Left renal cortex interstitium (tissue), 4 donors: ENCODE measurements at places on chromosomes 6 and 20.
A peak's percentile ranks its signal among the peaks of the same experiment; 100 is the strongest.

GRCh38 chr6:163583558-163583957 is 169.0 kb downstream of the QKI start:
- no peak for DNase-seq

DNA sequence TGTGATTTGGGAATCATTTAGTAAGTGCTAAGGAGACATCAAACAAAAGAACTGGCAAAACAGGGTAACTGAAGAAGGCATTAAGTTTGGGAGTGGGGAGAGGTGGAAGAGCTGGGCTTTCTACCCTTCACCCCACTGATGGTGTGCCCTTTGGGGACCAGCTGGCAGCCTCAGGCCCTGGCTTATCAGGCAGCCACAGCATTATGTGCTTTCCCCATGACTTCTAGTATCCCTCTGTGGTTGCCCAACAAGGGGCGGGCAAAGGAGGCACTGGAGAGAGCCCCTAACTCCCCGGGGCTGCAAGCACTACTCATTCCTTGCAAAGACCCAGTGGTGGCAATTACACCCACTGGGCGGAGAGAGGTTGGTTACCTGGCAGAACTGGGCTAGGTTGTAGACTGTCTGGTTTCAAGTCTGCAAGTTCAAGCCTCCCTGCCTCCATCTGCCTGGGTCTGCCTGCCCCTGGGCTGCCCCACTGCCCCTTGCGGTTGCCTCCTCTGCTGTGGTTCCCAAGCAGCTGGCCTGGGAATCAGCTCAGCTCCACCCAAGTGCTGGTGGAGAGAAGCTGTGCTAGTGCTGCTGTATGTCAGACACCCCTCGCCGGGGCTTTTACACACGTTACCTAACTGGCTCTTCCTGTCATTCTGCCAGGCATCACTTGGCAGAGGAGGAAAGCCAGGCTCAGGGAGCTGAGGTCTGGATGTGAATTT is 29.9 kb downstream of the KCNK5 start:
- DNase-seq, result no peak

DNA sequence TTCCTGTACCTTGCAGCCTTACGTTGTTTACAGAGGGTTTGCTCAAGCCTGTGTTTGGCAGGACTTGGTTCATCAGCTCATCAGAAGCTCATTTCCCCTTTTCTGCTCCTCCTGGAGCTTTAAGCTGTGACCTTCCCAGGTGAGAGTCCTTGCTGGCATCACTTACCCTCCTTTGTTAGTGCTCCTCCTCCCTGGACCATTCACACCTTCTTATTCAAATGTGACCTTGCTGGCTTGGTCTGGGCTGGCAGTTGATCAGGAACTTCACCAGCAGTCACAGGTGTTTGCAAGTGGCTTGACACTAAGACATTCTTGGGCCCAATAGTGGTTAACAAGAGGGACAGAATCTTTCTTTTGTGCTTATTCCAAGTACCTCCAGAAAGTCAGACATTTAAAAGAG is 148.8 kb downstream of the C6orf58 start:
- no peak for DNase-seq

GRCh38 chr6:71367756-71368155 is 79.1 kb downstream of the OGFRL1 start:
- DNase-seq, result no peak

- no peak for DNase-seq
These were observed 431.9 kb upstream of the RGS17 start for GRCh38 chr6:153563001-153563400.

DNA sequence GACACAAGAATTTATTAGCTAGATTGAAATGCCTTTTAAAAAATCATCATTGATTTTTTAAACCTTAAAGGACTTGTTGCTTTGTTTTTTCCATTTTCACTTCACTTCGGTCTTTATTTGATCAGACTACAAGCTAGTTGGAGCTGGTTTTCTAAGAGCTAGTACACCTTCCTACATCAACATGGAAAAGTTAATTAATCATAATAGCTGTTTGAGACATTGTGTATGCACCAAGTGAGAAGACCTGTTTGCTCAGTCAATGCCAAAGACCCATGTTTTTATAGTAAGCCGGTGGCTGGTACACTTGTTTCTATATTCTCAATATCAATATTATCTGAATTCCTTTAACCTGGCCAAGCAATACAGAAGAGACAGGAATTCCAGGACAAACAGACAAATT is 310.2 kb upstream of the SGK1 start:
- no peak for DNase-seq

DNA sequence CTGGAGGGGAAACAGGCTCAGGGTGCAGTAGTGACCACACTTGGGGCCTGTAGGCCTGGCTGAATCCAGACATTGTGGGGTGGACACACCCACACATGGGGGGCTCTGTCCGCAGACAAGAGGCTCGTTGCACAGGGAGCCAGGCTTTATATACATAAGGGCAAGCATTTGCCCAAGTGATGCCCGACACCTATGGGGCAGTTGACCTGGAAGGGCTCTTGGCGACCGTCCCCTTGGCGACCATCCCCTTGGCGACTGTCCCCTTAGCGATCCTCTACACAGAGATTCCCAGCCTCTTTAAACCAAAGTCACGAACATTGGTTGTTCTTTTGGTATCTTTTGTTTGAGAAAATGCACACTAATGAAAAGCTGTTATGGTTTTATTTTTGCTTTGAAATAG is 2.7 kb downstream of the TOX2 start:
- DNase-seq, result no peak

- DNase-seq, result no peak
These were observed 1.4 kb downstream of the DEFB124 start for GRCh38 chr20:31473331-31474096.

DNA sequence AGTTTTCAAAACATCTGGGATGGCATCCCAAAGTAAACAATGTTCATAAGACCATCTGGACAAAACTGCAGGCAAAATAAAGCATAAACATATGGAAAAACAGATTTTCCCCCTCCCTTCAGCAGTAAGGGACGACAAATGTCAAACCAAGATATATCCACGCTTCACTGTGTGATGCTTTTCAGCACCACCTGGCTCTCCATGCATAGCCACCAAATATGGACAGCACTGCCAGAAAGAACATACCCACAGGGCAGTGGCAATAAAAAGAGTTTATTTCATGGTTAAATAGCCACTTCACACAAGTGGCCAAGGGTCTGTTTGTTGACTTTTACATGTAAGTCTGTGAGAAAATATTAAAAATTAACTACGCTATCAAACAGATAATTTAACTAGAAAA is 23.1 kb downstream of the USP45 start:
- DNase-seq, result no peak

- DNase-seq, result no peak
These were observed 684 bp downstream of the PAQR8 start for GRCh38 chr6:52362443-52363227.

DNA sequence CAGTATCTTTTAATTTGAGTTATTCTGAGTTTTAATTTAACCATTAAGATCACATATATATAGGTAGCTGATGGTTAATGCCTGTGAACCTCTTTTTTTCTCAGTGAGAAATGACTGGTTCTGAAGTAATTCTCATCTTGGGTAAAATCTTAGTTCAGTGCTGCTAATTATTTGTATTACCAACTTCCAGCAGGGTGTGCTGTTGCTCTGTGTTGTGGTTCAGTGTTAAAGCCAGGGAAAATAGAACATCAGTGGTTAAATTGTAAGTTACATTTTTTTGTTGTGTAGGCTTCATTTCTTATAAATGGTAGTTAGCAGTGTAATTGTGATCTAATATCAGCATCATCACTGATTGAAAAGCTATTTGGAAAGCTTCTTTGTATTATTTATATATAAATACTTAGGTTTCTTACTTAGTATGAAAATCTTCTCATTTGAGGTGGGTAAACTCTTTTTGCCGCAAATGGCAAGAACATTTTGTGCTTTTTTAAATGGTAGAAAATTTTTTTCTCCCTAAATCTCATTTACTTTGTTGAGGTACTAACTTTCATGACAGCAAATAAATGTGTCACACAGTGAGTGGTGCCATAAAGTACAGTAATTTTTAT is 43.7 kb downstream of the CDC5L start:
- peak; percentile 36 for DNase-seq

DNA sequence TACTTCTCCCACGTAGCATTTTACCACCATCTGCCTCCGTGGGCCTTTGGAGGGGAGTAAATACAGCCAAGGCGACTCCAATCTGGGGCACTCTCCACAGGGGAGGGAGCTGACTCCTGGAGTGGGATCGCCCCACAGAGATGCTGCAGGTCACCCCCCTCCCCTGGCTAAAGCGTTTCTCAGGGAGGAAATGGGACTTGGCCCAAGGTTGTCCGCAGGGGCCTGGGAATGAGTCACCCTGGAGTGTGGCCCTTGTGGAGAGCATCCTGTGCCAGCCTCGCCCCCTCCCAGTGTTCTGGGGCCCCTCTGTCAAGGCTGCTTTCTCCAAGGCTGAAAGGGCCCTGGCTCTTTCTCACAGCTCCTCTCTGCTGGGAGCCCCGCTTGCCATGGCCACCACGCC is 84.5 kb upstream of the QKI start:
- DNase-seq, result no peak

DNA sequence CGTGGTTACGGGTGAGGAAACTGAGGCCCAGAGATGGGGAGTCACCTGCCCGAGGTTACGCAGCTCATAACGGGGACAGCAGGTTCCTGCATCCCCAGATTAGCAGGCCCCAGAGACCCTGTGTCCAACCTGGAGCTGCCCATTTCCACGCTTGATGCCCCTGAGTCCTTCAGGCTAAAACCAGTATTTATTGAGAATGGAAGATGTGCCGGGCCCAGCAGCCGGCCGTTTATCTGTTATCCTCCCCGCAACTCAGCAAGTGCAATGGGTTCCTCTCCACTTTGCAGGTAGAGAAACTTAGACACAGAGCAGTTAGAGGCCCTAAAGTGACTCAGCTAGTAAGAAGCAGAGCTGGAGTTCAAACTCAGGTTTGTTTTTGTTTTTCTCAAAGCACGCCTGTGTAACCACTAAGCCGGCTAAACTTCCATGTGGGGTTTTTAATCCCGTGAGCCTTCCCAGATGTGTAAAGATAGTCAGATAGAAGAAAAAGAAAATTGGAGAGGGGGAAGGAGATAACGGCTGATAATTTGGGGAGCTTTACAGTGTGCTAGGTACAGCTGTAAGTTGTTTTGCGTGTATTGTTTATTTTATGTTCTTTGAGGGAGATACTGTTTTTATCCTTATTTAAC is 775 bp downstream of the PFDN4 start:
- no peak for DNase-seq

DNA sequence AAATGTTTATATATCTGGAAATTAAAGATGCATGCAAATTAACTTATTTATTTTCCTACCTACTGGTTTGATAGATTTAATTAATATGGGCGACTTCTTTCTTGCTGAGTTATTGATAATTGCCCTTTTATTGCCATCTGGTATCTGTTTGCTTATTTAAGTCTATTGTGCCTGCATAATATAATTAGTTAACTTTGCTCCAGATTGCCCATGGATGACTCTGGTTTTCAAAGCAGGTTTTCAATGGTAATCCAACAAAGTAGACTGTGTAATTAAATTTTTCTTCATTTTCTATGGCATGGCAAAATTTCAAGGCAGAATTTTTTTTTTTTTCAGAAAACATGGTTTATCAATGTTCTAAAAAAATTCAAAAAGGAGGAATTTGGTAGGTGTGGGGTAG is 1092.0 kb downstream of the GRIK2 start:
- DNase-seq, result no peak

DNA sequence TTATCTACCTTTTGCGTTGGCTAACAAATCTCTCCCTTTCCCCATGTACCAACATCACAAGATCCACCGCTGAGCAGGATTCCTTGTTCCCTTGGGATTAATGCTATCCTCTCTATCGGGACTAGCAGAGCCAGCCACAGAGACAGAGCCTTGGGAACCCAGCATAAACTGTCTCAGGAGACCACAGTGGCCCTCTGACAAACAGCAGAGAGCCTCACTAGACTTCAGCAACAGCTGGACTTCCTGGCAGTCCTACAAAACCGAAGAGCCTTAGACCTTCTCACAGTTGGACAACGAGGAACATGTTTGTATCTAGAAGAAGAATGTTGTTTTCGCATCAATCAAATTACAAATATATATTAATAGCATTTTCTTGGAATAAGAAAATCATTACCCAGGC is 39.6 kb upstream of the POU5F1 start:
- no peak for DNase-seq

DNA sequence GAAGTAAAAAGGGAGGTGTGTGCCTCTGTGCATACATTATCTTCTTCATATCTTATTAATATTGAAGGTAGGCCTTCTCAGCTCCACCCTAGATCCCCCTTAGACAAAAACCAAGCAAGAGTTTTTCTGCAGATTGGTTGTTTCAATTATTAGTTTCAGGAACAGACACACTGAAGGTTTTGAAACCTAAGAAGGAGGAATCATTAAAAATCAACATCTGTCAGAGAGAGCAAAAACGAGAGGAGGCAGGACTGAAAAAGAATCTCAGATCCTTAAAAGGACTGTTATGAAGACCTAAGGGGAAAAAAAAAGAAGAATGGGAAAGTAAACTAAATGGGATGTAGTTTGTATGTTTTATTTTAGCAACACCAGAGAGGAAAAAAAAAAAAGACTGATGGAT is 560.8 kb upstream of the JAG1 start:
- no peak for DNase-seq

DNA sequence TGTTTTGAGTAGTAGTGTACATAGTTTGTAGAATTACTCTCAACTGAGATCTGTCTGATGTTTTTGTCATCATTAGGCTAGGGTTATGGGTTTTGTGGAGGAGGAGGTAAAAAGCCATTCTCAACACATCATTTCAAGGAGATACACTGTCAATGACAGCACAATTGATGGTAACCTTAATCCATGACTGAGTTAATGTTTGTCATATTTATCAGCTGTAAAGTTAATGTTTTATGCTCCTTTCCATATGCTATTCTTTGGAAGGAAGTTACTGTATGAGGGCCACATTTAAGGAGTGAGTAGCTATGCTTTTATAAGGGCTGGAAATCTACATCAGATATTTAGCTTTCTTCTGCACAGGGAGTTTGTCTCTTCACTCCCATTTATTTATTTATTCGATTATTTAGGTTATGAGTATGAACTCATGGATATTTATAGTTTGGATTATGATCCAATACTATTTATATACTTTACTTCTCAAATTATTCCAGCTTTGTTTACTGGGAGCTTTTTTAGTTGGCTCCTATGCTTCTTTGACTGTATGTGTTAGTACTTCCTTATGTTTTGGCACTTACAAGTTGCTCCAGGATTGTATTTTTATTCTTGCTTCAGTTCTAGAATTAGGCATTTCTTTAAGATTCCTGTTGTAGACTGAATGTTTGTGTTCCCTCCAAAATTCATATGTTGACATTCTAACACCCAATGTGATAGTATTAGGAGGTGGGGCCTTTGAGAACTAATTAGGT is 156.6 kb upstream of the HCRTR2 start:
- DNase-seq, result no peak

DNA sequence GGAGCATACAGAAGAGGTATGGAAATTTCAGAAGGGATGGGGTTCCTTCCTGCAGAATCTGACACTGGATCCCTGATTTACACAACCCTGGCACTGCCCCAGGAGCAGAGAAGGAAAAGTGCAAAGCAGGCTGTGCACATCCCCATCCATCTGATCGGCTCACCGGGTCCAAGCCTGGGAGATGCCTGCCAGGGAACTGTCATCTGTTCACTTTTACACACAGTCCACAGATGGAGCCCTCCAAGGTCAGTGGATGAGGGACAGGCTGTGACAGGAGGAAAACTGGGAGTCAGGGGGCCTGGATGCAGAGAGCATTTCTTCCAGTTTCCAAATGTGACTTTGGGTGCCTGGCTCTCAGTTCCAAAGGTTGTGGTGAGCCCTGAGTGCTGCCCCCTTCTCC is 11.0 kb upstream of the SYNDIG1 start:
- DNase-seq, result no peak
